ENCODE measurements at places on chromosomes 2 and 18. TPM values are rescaled to one million over a fixed set of nuclear protein-coding genes. Genes with fewer than 3 reads are reported as not detected.

GRCh38 chr18:34031810-34032209 is 192.9 kb downstream of the NOL4 start:
- H3K27ac ChIP-seq: no peak overlapping the region
- no peak for DNase-seq
- H3K27me3 ChIP-seq: no peaks in the 10 kb centered on the region
- H3K4me3 ChIP-seq: no peak overlapping the region
- no peaks in the 10 kb centered on the region for H3K4me1 ChIP-seq
- no peaks in the 10 kb centered on the region for H3K36me3 ChIP-seq

GRCh38 chr2:98768384-98769113 is 37.6 kb upstream of the MGAT4A start:
- H3K4me1 ChIP-seq: no peaks in the 10 kb centered on the region
- no peaks in the 10 kb centered on the region for H3K27me3 ChIP-seq
- no peak for DNase-seq

Gene EIF2AK2
- 24.6 TPM for total RNA-seq

DNA sequence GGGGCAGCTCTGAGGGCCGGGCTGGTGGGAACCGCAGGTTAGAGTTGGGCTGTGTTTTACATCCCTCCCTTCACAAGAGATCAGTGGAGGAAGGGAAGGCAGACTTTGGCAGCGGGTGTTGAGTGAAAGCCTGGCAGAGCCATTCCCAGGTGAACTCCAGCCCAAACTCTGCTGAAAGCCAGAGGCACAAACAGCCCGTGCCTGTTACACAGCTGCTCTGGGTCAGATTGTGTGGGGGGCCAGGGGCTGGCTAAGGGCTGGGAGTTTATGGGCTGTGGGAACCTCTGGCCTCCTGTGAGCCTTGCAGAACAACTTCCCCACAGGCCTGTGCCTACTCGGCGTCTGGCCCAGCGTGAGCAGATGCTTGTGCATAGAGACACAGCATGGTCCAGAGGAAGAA is 286.8 kb downstream of the CLIP4 start:
- no peak overlapping the region for H3K27ac ChIP-seq
- no peaks in the 10 kb centered on the region for H3K27me3 ChIP-seq
- H3K4me1 ChIP-seq: no peaks in the 10 kb centered on the region
- no peaks in the 10 kb centered on the region for H3K36me3 ChIP-seq
- H3K4me3 ChIP-seq: no peak overlapping the region

Gene ADAM23
- 12.5 TPM for total RNA-seq

DNA sequence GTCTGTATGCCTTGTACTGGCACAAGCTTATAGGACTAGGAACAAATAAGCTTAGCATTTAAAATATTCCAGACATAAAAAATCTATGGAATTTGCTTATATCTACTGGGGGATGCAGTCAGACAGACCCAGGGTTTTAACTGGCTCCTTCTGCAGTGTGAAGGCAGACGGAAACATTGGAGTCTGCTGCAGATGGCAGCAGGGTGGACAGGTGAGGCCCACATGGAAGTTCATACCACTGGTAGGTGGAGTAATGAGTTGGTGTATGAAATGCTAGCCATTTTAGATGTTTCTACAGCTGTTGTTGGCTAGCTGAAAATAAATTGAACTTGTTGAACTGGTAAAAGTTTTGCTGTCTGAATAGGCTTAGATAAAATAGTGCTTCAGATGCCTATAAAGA is 17.7 kb downstream of the SPTBN1 start:
- H3K4me1 ChIP-seq: peaks cover 76% of the 10 kb centered on the region
- H3K36me3 ChIP-seq: no peaks in the 10 kb centered on the region
- H3K4me3 ChIP-seq: no peak overlapping the region
- H3K27ac ChIP-seq: no peak overlapping the region

GRCh38 chr18:44186001-44186400 is 494.7 kb upstream of the SETBP1 start:
- no peaks in the 10 kb centered on the region for H3K27me3 ChIP-seq
- H3K4me1 ChIP-seq: no peaks in the 10 kb centered on the region
- no peak overlapping the region for H3K27ac ChIP-seq
- no peaks in the 10 kb centered on the region for H3K36me3 ChIP-seq
- no peak for DNase-seq

Gene EGR4
- total RNA-seq: not detected

GRCh38 chr2:24855726-24856125 is 62.5 kb downstream of the CENPO start:
- H3K27ac ChIP-seq: peak overlapping the region; percentile 86
- H3K4me3 ChIP-seq: no peak overlapping the region
- no peak for DNase-seq
- H3K36me3 ChIP-seq: no peaks in the 10 kb centered on the region
- no peaks in the 10 kb centered on the region for H3K27me3 ChIP-seq
- H3K4me1 ChIP-seq: peaks cover 74% of the 10 kb centered on the region

Gene TRIM54
- 2.7 TPM for total RNA-seq

- H3K27ac ChIP-seq: peak overlapping the region; percentile 76
- H3K27me3 ChIP-seq: no peaks in the 10 kb centered on the region
- no peak overlapping the region for H3K4me3 ChIP-seq
- no peak for DNase-seq
- peaks cover 46% of the 10 kb centered on the region for H3K4me1 ChIP-seq
- H3K36me3 ChIP-seq: no peaks in the 10 kb centered on the region
These were observed 46.4 kb upstream of the MRPL33 start for GRCh38 chr2:27724905-27725701.

Gene BCL11A
- total RNA-seq: 0.22 TPM

Gene REG3A
- not detected for total RNA-seq

DNA sequence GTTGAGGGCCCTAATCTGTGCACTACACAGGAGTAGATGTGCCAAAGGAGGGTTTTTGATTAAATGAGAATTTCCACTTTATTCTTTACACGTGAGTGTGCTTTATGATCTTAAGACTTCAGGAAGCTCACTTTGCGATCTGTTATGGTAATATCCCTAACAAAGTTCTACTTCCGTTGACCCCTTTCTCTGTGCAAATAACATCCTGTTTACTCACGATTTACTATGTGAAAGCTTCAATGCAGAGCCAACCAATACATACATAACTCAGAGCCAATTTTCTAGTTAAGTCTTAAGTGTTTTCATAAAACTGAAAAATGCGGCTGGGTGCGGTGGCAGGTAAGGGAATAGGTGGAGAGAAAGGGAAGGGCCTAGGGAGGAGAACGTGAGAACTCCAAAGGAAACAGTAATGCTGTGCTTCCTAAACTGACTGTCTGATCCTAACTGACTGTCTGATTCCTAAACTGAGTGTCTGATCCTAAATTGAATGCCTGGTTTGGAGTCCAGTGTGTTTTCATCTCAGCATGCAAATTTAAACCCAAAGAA is 87.6 kb downstream of the PLCL1 start:
- no peak overlapping the region for H3K4me3 ChIP-seq
- DNase-seq: no peak
- no peaks in the 10 kb centered on the region for H3K4me1 ChIP-seq

DNA sequence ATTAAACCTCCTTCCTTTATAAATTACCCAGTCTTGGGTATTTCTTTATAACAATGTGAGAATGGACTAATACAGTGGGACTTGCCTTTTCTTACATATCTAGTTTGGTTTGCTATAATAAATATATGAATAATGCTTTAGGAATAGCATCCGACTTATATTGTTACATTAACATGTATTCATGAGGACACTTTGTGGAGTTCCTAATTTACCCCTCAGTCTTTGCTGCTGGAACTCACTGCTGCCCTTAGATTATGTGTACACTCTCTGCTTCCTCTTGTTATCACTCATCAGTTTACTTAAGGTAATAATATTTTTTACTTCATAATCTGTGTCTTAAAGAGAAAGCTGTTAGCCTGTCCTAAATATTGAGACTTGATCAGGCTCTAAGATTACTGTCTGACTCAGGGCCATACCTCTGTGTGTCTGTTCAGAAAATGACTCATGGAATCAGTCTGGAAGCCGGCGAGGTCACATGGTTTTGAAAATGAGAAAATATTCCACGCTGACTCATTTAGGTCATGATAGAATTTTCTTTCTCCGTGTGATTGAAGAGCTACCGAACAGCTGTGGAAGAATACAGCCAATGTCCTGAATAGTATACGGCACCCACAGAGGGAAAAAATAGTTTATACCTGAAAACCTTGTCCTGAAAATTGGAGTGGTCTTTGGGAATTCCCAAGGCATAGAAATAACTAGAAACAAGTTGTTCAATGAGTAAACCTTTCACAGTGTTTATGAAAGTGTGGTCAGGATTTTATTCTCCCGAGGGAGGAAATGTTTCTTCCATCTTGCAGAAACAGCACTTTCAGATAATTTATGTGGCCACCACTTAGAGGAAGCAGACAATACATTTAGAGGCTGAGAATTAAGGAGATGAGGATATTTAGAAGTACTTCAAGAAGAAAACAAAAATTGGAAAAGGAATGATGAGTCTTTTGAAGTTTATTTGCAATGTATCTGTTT is 156.4 kb downstream of the DSEL start:
- peak overlapping the region; percentile 4 for H3K27ac ChIP-seq
- H3K27me3 ChIP-seq: no peaks in the 10 kb centered on the region
- no peak overlapping the region for H3K4me3 ChIP-seq

Gene KCNS3
- 24.3 TPM for total RNA-seq

Gene CYP1B1
- 321 TPM for total RNA-seq

All from tibial nerve (tissue), 4 donors.